Activated CD4-positive, alpha-beta T cell treated with anti-CD3 and anti-CD28 coated beads for 1 hour (primary cell): ENCODE measurements at places on chromosomes 4 and X.

- DNase-seq: no peak
Observed at GRCh38 chr4:7466904-7467303, 32.2 kb upstream of the PSAPL1 start.

DNA sequence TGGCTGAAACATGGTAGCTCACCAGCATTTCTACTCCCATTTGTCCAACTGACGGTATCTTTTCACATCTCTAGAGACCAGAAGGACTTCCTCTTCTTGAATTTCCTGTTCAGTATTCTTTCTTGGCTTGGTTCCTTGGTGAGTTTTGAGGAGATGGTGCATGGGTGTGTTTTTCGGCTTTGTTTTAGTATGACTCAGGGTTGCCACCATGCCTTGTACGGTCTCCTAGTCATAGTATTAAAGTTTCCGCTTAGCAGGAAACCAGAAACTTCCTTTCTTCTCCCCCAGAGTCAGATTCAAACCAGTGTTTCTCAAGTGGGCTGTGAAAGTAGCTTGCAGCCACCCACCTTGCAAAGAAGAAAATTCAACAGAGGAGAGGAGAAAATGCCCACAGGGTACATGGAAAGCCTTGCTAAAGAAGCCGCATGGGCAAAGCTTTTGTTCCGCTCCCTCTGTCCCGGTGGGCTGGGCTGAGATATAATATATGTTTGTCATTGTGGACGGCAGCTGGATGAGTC is 5.7 kb downstream of the CD99 start:
- DNase-seq: peak; percentile 36

DNA sequence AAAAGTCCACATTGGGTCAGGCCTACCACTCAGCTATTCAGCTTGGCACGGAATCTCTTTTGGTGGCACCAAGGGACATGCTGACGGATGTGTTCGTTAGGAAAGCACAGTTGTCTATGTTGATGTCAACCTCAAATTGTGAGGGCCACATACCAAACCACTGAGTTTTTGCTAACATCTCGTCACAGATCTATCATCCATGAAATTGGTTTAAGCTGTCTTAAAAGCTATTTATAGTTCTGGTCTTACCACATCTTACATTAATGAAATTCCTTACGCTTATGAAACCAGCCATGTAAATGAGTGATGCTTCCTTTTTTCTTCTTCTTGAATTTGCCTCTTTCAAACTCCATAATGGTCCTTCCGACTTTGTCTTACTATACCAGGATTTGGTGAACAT is 101.5 kb downstream of the MGST2 start:
- no peak for DNase-seq

DNA sequence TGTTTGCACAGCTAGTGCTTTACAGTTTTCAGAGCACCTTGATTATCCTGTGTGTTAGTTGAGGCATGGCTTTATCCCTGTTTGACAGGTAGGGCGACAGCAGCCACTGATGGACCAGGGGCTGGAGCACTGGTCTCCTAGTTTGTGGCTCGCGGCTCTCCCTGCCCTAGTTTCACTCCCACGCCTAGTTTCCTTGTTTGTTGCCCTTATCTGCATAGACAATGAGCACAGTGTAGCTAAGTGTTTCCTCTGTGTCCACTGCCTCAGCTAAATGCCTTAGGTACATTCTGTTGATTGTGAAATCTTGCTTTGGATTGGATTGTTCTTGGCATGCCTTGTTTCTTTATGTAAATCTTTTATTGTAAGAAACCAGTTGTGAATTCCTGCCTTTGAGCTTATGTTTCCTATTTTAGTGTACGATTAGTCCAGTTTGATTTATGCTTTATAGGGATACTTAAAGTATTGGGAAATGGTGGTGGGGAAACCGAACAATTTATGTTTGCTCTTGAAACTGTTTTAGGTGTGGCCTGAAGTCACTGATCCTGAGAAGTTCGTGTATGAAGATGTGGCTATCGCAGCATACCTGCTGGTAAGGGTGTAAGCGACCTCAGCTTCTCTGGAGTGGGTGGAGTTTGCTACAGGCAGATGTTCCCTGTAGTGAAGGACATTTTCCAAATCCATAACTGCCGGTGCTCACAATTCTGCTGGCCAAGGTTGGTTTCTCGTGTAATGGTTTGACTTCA is 11.0 kb downstream of the TRMT44 start:
- DNase-seq: no peak

- no peak for DNase-seq
Observed at GRCh38 chr4:123110147-123110546, 187.8 kb upstream of the NUDT6 start.

- DNase-seq: no peak
Observed at GRCh38 chr4:177532358-177532757, 90.1 kb upstream of the AGA start.

GRCh38 chr4:68951078-68951805 is at the start of gene UGT2A3:
UGT2A3 (minus strand) TSS chr4:68951804; CDS start chr4:68951760, 44 bp downstream.
- DNase-seq: no peak

GRCh38 chrX:95911062-95911461 is 773.6 kb upstream of the DIAPH2 start:
- DNase-seq: no peak

DNA sequence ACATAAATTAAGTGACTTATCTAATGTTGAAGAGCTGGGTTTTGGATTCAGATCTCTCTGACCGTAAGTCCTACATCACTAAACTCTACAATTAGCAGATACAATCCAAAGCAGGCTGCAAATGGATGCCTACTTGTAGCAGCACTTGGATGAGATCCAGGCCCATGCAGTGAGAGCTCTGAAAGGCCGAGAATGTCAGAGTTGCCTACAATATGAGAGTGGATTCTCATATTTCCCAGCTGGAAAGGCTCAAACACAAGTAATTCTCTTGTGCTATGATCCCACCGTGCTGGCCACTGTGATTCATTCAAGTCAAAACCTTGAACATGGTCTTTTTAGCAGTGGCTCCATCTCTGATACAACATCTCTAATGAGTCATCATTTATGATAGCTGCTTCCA is 125.4 kb upstream of the CHRDL1 start:
- DNase-seq: no peak

DNA sequence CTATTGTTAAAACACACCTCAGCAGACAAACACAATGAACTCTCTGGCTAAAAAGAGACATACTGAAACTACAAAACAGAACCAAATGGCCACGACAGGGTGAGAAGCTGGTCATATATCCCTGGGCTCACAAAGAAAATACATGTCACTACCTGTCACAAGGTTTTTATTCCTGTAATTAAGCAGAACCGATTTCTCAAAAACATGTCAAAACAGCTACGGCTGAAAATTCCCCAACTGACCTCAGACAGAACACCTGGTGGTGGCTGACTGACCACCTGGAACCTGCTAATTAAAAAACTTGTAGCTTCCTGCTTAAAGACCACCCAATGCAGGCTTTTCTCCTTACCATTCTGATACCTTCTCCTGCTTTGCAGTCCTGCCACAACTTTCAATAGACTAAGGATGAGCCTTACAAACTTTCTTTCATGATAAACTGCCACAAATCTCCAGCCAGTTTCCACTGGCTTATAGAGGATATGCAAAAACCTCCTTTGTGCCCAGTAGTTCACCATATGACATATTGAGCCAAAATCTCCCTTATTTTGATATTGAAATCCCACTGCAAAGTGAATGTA is 571.9 kb downstream of the SPOCK3 start:
- DNase-seq: no peak

GRCh38 chr4:15695240-15695699 is 7.6 kb upstream of the BST1 start:
- no peak for DNase-seq

- no peak for DNase-seq
Observed at GRCh38 chr4:70306076-70306475, 28.7 kb upstream of the CABS1 start.

GRCh38 chr4:114926583-114926982 is 186.8 kb downstream of the NDST4 start:
- no peak for DNase-seq
